ENCODE measurements at places on chromosomes 3 and 15.

DNA sequence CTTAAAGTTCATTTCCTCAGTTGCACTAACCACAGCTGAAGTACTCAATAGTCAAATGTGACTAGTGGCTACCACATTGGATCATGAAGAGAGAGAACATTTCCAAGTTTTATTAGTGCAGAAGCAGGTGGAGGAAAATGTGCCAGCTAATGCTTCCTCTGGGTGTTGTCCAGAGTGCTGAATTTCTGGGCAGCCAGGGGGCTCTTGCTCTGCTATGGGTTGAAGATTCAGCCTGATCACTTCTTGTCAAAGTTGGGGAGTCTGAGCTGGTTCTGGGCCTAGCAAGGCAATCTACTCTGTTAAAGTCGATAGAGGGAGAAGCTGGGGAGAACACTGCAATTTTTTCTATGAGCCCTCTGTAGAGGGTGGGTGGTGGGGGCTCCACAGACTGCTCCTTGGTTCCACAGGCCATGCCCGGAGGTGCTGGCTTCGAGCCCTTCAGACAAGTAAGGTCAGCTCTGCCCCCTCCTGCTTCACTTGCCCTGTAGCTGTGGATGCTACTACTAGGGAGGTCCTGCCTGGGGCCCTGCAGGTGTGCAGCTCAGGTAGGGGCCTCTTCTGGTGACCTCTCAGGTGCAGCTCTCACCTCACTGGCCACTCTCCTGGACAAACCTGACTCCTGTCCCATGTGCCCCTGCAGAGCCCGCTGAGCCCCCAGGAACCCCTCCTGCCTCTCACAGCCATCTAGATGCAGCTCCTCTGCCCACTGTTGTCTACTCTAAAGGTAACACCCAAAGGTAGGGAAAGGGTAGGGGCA is 8.2 kb downstream of the ALG3 start:
- DNase-seq = no peak

- DNase-seq = no peak
Observed at GRCh38 chr3:15148614-15149013, 49.7 kb upstream of the RBSN start.

DNA sequence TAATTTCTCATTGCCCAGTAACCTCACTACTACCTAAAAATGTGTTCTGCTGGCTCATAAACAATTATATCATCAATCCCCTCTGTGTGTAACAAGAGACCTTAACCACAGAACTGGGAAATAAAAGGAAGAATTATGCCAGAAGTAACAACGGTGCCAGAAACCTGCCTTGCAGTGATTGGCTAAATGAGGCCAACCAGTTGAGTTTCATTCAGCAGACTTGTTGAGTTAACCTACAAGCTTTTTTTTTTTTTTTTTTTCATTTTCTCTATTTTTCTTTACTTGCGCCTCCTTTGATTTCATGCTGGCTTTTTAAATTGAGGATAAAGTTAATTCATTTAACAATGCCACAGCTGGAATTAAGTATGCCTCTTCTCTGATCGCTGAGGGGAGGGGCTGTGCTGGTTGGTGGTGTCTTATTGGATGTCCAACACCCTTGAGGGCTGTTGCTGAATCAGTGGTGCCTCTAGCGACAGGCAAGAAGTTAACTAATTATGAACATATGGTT is 30.0 kb upstream of the GMNC start:
- no peak for DNase-seq

DNA sequence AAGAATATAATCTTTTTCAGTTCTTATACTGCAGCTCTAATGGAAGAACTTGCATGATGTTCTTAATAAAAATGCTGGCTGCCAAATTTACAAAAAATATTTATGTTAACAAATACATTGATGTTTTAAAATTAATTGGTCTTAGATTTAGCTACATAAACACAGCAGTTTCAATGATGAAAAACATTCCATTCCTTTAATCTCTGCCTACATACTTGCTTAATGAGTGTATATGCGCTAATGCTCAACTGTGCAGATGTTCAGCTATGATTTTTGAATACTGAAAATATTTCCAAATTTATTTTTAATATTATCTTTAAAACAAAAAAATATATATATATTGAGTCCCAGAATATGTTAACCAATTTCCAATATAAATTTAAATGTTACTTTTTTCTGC is 867.4 kb downstream of the ROBO1 start:
- no peak for DNase-seq

DNA sequence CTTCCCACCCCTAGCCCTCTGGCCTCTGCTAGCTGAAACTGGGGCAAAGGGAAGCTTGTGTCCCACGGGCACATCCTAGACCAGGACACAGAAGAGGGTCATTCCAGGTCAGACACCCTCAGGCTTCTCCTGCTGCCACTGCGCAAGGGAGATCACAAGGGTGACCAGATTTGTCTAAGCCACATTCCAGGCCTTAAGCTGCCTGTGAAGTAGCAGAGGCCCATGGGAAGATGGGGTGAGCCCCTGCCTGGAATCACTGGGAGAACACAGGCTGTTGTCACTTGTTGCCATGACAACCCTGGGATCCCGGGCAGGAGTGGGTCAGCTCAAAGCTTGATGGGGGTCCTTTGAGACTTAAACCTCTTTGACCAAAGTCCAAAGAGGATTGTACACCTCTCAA is 10.8 kb downstream of the STRA6 start:
- no peak for DNase-seq

GRCh38 chr3:26962492-26963360 is 340.2 kb downstream of the LRRC3B start:
- no peak for DNase-seq

DNA sequence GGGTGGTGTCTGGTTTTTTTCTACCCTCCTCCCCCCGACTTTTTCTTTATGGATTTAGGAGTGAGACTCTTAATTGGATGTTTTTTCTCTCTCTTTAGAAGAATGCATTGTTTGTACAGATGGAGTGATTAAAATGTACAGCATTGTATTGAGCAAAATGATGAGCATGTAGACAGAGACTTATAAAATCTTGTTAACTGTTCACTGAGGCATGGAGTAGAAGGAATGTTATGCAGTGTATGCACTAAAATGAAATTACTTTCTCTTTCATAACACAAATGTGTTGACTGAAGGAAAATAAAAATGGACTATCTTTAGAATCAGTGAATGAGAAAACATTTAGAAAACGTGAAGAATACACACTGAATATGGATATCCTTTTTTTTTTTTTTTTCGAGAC is 39.8 kb downstream of the ZFAND6 start:
- DNase-seq = no peak

- DNase-seq = no peak
Observed at GRCh38 chr15:83396101-83396500, 51.0 kb upstream of the SH3GL3 start.

GRCh38 chr3:126456211-126456610 is 19.5 kb downstream of the ZXDC start:
- DNase-seq = no peak

DNA sequence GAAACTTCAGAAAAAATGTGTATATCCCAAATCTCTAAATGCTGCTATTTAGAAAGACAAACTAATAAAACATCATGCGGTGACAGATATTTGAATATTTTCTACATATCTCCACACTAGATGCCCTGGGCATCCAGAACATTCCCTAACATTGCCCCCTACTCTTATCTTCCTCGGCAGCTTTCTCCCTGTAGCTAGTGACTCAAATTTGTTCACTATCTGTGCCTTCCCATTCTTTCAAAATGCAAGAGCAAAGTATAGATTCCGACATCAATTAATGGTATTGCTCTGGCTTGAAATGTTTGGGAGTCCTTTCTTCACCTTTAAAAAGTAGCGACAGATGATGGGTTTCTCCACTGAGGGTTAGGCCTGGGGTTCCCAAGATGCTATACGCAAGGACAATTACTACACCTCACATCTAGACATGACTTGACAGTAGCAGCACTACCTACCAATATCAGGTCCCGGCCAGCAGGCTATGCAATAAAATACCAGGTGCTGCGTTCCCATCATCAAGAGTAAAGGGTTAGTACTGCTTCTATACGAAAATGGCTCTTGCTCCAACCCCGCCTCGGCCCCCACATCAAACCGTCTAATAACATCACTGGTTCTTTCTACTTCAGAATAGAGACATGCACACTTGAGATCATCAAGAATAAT is 631 bp downstream of the UBR1 start:
- DNase-seq = peak; percentile 21

DNA sequence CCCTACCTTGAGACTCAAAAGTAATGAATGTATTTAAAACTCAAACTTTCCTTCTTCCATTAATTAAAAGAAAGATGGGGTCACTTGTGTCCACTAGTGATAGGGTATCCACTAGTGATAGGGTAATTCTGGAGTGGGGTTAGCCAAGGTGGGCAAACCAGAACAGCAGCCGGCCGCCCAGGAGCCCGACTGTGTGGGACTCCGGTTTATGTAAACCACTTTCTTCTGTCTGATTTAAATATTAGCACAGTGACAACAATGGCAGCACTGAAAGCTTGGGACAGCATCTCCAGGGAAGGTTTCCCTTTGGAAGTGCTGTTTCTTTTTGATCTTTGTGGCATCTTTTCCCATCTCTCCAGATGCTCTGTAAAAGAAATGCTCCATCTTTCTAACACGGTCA is 722 bp downstream of the MYZAP start:
- no peak for DNase-seq

- no peak for DNase-seq
Observed at GRCh38 chr3:175648899-175649298, 789.8 kb downstream of the NAALADL2 start.

DNA sequence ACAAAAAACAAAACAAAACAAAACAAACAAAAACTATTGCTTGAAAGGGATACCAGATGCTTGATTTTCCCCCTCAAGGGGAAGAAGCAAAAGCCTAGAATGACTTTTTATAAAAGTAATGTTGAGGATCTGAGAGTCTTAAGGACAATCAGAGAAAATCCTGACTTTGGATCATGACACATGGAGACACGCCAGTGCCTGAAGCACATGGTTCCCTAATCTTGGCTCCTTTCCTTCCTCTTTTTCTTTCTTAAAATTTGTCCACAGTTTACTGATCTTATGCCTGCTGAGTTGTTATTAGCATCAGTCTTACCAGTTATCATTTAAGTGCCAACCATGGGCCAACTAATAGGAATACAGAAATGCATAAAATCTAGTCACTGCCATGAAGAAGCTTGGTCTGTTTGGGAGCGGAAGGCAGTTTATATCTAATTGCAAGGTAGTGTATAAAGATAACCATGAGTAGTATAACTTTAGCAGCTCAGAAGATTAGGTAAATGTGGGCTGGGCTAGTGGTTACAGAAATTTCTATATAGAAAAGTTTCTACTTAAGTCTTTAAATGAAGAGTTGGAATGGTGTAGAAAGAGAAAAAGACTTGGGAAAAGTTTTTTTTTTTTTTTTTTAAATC is 6.9 kb downstream of the GLCE start:
- DNase-seq = no peak

- no peak for DNase-seq
Observed at GRCh38 chr3:156649681-156650080, 24.7 kb upstream of the TIPARP start.

- DNase-seq = no peak
Observed at GRCh38 chr3:66107855-66108254, 69.1 kb upstream of the MAGI1 start.

GRCh38 chr3:44960387-44961026 is 15.5 kb downstream of the ZDHHC3 start:
- DNase-seq = no peak

DNA sequence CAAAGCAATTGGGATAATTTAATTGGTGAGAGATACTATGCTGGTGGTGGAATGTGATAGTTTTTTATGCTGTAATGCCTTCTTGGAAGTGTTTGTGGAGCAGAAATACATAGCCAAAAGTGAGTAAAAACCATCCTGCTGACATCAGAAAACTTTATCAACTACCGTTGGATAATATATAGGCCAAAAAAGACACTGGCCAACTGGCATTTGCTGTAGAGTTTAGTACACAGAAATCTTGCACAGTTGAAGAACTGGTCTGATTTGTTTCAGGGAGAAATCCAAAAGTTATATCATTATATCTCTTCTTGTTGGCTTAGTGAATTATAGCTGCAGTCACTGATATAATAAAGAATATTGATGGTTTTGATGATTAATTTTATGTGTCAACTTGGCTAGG is 507 bp upstream of the MINDY4B start:
- DNase-seq = no peak

DNA sequence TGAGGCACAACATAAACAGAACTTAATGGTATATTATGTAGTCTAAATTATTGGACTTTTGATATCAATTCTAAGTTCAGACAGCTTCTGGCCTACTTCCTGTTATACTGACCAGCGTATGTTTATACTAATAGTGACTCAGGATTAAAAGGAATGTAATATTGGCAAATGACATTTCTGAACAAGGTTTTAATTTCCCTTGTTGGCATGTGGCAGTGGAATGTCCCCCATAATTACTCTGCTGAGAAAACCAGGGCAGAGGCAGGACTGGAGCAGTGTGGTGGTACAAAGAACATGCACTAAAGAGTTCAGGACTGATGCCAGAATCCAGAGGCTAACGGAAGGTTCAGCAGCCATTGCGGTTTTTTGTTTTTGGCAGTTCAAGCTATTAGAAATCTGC is 184.0 kb downstream of the KCNAB1 start:
- no peak for DNase-seq

DNA sequence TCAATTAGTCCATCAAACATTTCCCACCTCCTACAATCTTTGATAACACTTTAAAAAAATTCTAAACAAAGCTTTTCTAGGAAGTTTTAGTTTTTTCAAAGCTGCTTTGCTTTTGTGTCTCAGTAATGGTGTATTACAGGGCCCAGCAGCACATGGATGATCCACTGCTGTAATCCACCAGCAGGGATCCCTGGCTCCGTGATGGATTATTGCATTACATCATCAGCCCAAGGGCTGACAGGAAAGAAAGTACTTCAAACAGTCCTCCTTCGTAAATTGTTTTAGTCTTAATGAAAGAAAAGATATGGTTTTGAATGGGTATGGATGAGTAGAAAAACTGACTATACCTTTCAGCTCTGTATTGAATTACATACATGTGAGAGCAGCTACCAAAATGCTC is 688.9 kb upstream of the NAALADL2 start:
- no peak for DNase-seq

- no peak for DNase-seq
Observed at GRCh38 chr15:68621535-68621934, 42.7 kb downstream of the CORO2B start.

DNA sequence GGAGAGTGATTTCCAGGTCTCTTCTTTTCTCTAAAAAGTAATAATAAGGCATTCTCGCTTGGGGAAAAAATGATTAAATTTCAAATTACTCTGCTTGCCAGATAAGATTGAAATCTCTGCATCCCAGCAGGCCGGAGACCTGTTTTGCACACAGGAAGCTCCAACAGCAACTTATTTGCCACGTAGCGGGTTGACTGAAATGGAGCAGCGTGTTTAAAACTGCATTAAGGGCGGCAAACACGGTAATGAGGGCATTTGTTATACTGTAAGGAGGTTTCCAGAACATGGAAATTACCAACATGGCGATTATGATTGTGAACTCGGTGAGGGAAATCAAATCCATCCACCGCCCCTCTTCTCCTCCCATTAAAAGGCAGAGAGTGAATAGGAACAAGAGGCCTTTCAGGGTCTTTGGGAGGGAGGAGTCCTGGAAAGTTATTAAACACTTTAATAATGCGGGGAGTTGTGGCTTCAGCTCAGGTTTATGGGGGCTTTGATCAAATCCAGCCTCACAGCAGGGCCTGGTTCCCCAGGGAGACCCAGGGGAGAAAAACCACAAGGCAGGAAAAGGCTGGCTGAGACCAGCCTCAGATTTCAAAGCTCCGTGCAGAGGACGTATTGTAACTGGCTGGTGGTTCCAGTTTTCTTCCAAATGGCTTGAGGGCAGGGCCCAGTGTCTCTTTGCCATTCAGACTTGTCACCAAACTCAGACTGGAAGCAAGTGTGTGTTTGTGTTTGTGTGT is 242.3 kb downstream of the TLE3 start:
- no peak for DNase-seq

- DNase-seq = no peak
Observed at GRCh38 chr3:114707252-114707860, 413.5 kb downstream of the TIGIT start.

- DNase-seq = no peak
Observed at GRCh38 chr3:101853982-101854381, 4.7 kb downstream of the NFKBIZ start.

Data from NCI-H1417 (cell line).